Aorta (tissue), 5 donors: ENCODE measurements at places on chromosomes 2 and 18.

GRCh38 chr2:137220438-137220993 lies 455.2 kb downstream of the THSD7B start:
- no peak for DNase-seq

DNA sequence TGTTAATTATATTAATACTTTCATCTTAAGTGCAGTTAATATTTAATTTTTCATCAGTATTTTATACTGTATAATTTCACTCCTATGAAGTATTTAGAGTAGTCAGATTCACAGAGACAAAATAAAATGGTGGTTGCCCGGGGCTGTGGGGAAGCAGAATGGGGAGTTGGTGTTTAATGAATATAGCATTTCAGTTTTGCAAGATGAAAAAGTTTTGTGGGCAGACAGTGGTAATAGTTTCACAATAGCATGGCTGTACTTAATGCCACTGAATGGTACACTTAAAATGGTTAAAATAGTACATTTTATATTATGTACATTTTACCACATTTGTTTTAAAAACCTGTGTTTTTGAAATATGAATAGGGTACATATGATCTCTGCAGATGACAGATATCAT lies 31.2 kb downstream of the CFAP221 start:
- DNase-seq: no peak

- no peak for DNase-seq
Measured at GRCh38 chr18:74800098-74800497, 202.4 kb downstream of the ZNF407 start.

DNA sequence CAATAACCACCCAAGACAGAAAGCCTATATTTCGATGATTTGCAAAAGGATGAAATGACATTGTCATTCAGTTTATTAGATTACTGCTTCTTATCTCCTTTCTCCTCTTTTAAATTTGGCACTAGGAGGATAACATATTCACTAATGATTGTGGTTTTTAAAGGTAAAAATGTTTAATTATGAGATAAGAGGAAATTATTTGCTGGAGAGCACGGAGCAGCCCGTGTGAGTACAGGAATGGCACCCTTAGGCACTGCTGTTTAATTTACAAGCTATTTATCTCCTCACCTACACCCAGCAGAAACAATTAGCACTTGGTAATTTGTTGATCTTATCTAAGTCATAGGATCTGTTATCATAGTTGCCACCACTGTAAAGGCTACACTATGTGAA lies 87.4 kb upstream of the SP3 start:
- no peak for DNase-seq

DNA sequence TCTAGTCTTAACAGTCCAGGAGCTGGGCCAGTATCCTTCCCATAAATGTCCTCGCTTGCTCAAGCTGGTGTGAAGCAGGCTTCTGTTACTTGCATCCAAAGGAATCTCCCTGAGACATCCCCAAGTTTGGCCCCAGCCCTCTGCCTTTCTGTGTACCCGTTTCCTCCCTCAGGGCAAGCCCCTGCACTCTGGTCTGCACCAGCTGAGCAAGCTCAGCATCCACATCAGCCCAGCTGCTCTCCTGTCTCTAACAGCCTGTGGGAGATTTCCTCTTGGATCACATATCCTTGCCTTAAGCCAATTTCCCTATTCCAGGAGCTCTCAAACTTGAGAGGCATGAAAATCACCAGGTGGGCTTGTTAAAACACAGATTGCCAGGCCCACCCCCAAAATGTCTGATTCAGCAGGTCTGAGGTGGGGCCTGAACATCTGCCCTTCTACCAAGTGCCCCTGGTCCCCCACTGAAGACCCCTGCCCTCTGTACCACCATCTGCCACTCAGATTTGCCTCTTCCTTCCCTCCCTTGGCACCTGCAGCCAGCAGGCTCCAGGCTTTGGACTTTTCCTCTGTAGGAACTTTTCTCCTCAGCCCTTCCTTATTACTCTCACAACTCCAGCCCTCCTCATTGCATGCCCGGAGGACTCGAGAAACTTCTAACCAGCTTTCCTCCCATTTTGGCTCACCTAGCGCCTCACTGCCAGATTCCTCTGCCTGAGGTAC lies 32.1 kb downstream of the REEP1 start:
- no peak for DNase-seq

DNA sequence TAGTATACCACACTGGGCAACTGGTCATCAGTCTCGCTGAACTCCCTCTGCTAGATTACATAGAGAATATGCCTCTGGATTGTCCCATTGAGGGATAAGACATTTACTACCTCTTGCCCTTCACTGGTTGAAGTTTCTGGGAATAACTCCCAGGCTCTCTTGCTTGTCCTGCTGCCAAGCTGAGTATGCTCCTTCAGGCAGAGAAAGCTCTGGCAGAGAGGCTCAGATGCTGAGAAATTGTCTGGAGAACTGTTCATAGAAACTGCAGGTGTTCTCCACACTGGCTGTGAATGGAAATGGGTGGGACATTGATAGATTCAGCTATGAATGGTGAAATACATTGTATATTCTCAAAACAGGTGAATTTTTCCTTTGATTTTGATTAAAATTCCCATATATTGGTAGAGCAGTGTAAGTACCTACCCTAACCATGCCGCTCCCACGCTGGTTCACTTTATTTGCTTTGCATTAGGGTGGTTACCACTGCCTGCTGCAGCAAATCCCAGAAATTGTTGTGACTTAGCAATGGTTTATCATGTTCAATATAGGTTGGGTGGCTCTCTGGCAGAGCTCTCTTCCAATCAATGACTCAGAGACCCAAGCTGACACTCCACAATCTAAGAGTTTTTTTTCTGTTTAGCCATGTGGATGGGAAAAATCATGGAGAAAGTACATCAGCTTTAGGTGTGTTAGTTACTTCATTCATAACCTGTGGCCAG lies 36.7 kb downstream of the FAM117B start:
- DNase-seq: no peak

GRCh38 chr2:207254591-207255464 lies 89.1 kb upstream of the KLF7 start:
- DNase-seq: no peak

- DNase-seq: no peak
Measured at GRCh38 chr2:152114366-152114765, 15.5 kb upstream of the CACNB4 start.

DNA sequence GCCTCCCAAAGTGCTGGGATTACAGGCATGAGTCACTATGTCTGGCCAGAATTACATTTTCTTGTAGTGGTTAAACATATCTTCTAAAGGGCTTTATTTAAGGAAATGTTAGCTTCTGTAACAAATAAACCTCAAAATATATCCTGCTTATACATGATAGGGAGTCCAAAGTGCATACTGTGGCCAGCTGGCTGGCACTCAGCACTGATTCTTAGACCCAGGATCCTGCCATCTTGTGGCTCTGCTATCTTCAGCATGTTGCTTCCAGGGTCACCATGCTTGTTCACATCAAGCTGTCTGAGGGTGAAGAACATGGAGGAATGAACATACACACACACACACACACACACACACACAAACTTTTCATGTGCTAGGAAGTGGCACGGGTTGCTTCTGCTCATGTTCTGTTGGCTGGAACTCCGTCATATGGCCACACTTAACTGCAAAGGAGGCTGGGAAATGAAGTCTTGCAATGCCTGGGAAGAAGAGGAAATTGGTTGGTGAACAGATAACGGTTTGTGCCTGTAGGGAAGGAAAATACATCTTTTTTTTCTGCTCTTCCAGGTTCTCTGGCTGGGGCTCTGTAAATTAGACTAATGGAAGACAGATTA lies 40.0 kb downstream of the NPPC start:
- DNase-seq: no peak

- no peak for DNase-seq
Measured at GRCh38 chr18:35028536-35028935, 12.7 kb upstream of the MAPRE2 start.

DNA sequence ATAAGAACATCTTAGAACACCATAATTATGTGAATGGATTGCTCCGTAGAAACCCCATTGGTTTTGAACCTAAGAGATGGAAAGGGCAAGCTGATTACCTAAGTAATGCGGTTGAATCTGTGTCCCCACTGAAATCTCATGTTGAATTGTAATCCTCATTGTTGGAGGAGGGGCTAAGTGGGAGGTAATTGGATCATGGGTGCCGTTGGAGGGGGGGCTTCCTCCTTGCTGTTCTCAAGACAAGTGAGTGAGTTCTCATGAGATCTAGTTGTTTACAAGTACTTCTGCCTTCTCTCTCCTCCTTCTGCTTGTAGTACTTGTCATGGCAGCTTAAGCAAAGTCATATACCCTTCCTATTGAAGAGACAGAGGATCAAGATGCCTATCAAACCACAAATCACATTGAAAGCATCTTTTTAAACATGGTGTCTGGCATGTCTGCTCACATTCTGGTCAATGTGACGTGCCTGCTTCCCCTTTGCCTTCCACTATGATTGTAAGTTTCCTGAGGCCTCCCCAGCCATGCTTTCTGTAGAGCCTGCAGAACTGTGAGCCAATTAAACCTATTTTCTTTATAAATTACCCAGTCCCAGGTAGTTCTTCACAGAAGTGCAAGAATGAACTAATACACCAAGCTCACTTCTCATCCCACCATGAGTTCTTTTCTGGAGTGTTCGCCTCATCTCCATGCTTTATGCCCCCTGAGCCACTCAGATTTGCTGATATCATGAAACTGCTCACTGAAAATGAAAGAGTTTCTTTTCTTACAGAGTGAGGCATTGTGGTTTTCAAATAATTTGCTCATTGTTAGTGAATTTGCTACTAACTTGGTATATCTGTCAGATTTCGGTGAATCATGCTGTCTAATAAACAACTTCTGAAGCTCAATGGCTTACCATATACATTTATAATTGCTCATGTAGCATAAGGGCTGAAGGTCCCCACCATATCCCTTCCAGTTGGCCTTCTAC lies 23.6 kb downstream of the KCNE4 start:
- DNase-seq: no peak
